WTC11 (cell line): ENCODE measurements at places on chromosomes 12 and 14.

GRCh38 chr14:105147671-105148603 lies 20.6 kb downstream of the JAG2 start:
- DNase-seq: no peak

GRCh38 chr12:122730215-122731014 lies at the start of gene HCAR1:
Gene HCAR1 (minus strand): TSS chr12:122730844. CDS start chr12:122730339, 505 bp downstream.
- peak; percentile 19 for DNase-seq

DNA sequence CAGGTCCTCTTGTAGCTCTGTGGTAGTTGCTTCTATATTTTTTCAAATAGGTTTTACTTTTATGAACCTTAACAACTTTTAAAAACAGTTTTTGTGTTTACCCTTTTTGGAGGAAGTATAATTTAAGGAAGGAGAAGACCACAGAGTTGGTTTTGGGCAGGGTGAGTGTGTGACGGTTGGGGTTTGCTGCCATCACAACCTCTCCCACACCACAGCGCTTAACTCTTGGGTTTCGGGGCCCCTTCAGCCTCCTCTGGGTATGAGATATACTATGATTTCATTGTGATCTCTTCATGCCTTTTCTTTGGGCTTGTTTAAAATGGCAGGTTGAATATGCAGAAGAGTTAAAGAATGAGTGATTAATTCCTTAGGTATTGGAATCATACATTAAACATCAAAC lies 228.7 kb upstream of the CRY1 start:
- DNase-seq: no peak

- peak; percentile 93 for DNase-seq
Measured at GRCh38 chr14:53217316-53217994, 64.3 kb upstream of the DDHD1 start.

DNA sequence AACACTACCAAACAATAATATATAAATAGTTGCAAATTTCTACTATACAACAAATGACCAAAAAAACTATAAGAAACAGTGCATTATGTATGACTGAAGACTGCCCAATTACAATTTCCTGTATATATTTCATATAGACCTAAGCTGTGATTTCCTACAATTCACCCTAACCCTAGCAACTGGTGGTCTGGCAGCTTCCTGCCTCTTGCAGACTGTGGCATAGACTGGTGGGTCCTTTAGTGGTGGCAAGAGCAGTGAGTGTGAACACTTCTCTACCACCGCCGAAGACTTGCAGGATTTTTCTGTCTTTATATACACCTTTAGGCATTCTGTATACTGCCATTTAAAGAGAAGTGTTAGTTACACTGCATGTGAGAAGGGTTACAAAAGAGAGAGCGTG lies 43.6 kb upstream of the CMAS start:
- no peak for DNase-seq

DNA sequence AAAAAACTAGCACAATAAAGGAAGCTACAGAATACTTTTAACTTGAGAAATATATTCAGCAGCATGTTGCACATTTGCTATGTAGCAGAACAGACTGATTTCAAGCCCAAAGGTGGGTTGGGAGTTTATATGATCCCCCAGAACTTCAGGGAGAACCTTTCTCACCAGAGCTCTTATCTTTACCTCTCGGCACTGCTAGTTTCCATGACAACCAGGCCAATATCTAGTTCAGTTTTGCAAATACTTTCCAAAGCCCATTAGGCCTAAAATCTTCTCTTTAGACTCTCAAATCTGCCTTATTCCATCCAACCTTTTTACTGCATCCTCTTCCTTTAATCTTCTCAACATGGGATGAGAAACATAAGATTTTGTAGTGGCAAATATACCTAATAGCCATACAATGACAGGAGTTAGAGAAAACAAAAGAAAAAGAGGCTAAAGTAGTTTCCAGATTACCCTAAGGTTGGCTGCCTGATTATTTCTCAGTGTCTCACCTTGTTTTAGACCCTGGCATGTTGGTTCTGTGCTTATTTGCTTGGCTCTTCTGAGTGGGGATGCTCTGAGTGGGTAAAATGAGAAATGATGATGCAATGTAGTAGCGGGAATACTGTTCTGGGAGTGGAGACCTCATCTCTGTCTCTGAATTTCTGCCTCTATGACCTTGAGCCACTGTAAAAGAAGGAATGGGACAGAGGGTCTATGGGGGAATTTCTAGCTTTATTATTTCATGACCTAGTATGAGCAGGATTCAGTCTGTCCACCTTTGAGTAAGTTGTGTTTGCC lies 427.6 kb upstream of the STXBP6 start:
- DNase-seq: no peak

DNA sequence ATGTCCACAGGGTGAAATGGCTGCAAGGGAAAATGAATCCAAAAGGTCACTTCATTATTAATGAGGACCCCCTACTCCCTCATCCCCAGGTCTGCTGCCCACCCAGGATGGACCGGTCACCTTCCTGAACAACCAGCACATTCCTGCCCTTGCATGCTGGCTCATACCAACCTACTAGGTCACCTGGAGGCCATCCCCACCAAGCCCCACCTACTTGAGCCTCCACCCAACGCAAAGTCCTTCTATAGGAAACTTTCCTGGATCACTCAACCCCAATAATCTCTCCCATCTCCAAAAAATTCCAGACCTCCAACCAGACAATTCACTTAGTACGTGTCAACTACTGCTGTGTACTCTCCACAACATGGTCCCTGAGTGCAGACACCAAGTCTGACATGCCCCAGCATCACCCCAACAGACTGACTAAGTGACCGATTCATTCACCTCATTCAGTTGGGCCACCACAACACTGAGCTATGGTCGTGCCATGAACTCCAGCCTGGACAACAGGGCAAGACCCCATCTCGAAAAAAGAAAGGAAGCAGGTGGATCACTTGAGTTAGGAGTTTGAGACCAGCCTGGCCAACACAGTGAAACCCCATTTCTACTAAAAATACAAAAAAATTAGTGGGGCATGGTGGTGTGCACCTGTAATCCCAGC lies 18.1 kb downstream of the CLMN start:
- DNase-seq: no peak

GRCh38 chr14:57009585-57010515 lies 199.6 kb upstream of the OTX2 start:
- DNase-seq: no peak

GRCh38 chr12:55955800-55956508 lies 9.9 kb downstream of the PMEL start:
- DNase-seq: no peak

GRCh38 chr14:70660967-70661893 lies 19.5 kb downstream of the TTC9 start:
- no peak for DNase-seq

DNA sequence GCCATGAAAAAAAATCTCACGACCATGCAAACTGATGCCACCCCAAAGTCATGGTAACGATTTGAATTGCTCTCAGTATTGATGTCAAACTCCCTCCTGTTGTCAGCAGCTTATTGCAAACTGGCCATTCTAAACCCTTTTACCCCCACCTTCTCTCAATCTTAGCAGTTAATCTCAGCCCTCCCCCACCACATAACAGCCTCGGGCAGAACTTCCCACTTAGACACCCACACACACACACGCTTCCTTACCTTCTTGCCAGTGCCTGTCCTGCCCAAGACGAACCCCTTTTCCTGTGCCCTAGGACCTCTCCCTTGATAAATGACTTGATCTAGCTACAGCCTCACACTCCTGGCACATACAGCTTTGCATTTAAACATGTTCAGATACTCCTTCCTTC lies 56.6 kb downstream of the GPATCH2L start:
- no peak for DNase-seq

DNA sequence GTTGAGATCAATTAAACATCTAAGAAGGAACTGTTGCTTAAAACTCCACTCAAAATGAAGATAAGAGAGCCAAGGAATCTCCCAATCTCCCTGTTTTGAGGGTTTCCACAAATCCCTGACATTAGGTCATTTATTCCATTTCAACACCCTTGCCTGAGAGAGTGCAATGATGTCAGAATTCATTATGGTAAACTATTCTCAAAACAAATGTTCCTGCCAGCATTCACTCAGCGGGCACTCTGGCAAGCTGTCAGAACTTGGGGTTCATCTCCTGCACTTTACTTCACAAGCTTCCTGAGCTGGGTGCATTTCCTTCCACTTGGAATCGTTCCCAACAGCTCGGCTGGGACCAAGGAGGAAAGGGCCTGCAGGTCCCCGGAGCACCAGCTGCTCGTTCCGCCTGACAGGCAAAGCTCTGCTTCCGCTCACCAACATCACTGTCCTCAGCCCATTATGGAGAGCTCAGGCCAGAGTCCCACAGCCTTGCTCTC lies 117.8 kb downstream of the TTC7B start:
- no peak for DNase-seq

GRCh38 chr12:92506891-92507290 lies 195.9 kb upstream of the PLEKHG7 start:
- no peak for DNase-seq

DNA sequence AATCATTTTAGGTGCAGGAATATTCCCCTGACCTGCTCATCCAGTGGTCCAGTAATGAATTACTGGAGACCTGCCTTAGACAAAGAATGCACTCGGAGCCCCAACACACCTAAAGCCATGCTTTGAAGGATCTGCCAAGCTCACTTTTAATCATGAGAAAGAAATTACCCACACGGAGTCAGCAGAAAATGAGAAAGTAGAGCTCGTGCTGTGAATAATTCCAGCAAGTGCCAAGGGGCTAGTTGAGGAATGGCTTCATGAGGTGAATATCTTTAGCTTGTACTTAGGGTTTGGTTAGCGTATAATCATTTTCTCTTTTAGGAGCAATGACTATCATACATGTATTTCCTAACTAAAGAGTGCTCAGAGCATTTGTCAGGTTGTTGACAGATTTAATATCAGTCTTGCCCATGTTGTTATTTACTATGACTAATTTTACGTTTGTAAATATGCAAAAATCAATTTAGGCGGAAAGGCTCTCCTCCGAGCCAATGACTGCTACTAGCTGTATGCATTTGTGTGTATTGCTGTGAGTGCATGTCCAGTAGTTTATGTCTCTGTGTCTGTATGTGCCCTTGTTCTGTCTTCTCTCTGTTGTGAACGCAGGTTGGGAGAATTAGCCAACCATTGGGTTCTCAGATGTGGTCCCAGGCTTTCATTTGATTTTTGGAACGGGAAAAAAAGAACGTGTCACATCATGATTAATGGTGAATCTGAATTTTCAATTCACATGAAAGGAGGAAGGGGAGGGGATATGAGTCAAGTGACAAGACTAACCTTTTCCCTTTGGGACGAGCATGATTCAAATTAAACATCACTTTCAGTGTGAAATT lies 98.4 kb downstream of the RMST start:
- DNase-seq: no peak

DNA sequence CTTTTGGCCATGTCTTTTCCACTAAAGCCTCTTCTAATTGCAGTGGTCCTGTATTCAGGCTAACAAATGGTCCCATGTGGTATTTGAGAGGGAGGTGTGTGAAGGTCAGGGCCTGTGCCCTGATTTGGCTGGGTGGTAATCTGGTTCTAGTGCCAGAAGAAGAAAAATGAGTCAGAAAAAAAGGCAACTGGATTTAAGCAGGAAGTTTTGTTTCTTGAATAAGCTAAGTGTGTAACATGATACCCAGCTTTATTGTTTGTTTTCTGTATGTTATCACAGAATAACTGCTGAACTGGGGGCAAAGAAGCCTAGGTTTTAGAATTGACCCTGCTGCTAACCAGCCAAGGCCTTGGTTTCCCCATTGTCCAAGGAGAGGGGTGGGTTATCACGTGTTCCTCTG lies 134.0 kb downstream of the ANO6 start:
- no peak for DNase-seq

DNA sequence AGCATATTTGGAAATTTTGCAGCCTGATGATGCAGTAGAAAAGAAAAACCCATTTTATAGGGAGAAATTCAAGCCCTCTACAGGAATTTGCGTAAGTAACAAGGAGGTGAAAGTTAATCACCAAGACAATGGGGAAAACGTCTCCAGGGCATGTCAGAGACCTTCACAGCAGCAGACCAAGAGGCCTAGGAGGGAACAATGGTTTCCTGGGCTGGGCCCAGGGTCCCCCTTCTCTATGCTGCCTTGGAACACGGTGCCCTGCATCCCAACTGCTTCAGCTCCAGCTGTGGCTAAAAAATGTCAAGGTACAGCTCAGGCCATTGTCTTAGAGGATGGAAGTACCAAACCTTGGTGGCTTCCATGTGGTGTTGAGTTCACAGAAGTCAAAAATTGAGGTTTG lies 6.5 kb upstream of the KRT6C start:
- DNase-seq: no peak

GRCh38 chr12:101784376-101784775 lies 45.1 kb upstream of the SYCP3 start:
- DNase-seq: no peak
